Stimulated activated CD8-positive, alpha-beta memory T cell treated with anti-CD3 and anti-CD28 coated beads, Interleukin-2, amount 100 ng/mL, for 1 hour (primary cell): ENCODE measurements at places on chromosomes 1 and 21.

GRCh38 chr1:25926731-25927496, 20.7 kb upstream of the STMN1 start:
- no peak for DNase-seq

DNA sequence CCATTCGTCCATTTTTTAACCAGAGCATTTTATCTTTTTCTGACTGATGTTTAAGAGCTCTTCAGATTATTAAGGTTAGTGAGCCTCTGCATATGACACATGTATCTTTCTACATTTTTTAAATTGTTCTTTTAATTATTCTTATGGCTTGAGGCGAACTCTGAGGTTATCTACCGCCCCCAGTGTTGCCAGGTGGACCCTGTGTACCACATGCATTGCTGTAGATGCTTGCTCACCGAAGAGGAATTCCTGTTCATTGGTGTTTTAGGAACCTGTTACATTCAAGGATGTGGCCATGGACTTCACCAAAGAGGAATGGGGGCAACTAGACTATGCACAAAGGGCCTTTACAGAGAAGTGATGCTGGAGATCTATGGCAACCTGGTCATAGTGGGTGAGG, 31.8 kb downstream of the ZNF684 start:
- no peak for DNase-seq

DNA sequence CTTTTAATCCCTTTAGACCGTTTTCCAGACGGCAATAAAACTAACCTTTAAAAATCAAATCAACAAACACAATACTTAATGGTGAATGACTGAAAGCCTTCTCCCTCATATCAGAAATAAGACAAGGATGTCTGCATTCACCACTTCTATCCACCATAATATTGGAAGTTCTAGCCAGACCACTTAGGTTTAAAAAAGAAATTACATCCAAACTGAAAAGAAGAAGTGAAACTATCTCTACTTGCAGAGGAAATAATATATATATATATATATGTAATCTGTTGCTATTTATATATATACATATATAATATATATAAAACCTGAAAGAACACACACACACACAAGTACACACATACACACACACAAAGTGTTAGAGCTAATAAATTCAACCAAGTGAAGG, 100.4 kb downstream of the BRINP3 start:
- DNase-seq = no peak

- no peak for DNase-seq
These were observed 89.4 kb downstream of the ABCA4 start for GRCh38 chr1:94031591-94031990.

GRCh38 chr1:209772126-209772525, 12.2 kb downstream of the C1orf74 start:
- DNase-seq = no peak

GRCh38 chr1:176466514-176466913, 3.5 kb downstream of the PAPPA2 start:
- no peak for DNase-seq

DNA sequence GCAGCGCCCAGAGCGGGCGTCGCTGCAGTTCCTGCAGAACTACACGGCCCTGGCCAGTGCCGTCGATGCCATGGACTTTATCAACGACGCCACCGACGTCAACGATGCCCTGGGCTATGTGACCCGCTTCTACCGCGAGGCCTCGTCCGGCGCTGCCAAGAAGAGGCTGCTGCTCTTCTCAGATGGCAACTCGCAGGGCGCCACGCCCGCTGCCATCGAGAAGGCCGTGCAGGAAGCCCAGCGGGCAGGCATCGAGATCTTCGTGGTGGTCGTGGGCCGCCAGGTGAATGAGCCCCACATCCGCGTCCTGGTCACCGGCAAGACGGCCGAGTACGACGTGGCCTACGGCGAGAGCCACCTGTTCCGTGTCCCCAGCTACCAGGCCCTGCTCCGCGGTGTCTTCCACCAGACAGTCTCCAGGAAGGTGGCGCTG, 22.0 kb downstream of the COL6A1 start:
- DNase-seq = no peak

- no peak for DNase-seq
These were observed 38.2 kb downstream of the H3-3A start for GRCh38 chr1:226100436-226101391.

GRCh38 chr1:21117597-21118001, 59.1 kb downstream of the EIF4G3 start:
- no peak for DNase-seq

DNA sequence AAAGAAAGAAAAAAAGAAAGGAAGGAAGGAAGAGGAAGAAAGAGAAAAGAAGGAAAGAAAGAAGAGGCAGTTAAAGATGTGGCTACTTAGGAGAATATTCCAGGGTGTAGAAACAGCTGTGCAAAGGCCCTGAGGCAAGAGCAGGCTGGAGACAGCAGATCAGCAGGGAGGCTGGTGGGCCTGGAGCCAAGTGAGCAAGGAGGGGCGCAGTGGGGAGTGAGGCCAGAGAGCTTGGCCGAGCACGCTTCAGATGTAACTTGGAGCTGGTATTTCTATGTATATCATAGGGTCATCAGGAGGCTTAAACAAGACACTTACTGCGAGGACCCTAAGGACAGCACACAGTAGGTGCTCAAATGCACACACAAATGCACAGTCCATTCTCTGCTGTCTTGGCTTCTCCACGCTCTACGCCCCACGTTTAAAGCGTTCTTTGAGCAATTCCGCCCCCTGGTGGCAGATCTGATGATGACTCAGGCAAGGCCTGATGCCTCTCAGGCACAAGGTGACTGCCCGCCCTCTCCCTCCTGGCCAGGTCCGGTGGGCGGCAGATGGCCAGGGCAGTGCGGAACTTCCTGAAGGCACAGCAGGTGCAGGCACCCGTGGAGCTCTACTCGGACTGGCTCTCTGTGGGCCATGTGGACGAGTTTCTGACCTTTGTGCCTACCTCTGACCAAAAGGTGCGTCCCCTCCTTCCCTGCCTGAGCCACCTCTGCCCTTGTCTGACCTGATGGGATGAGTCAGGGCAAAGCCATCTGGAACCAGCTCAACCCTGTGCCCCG, 11.9 kb upstream of the PADI3 start:
- peak; percentile 81 for DNase-seq

DNA sequence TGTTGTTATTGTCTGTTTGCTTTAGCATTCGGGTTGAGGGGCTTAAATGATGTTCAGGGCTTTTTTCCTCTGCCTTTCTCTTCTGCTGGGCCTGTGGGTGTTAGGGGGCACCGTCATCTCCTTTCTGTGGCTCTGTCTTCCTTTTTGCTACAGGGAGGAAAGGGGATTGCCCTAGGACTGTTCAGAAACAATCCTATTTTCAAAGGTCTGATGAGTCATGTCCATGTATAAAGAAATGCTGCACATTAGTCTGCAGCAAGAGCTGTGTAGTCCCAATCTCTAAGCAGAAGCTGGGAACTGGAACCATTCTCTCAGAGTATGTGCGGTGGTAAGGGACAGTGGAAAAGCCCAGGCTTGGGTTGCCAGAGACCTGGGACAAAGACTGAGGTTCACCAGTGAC, 462.3 kb downstream of the OMA1 start:
- no peak for DNase-seq
